ENCODE measurements at places on chromosomes 16 and 17.

DNA sequence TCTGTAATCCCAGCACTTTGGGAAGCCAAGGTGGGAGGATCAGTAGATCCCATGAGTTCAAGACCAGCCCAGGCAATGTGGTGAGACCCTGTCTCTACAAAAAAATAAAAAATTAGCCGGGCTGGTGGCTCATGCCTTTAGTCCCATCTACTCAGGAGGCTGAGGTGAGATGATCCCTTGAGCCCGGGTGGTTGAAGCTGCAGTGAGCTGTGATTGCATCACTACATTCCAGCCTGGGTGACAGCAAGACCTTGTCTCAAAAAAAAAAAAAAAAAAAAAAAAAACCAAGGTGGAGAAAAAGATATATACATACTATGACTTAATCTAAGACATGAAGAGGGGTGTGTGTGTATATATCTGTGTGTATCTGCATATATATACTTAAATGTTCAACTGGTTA, 26.7 kb downstream of the BBS2 start:
- no peak for DNase-seq

DNA sequence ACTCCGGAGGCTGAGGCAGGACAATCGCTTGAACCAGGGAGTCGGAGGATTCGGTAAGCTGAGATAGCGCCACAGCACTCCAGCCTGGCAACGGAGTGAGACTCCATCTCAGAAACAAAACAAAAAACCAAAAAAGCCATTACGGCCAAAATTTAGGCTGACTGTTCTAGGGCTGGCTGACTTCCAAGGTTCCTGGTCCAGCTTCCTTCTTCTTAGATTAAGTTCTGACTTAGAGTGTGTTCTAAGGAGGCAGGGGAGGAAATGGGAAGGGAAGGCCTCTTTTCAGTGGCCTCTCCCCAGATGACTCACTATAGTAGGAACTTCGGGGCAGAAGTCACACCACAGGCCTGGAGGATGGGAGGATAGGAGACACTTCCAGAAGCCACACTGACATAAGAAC, 27.7 kb upstream of the CLEC18B start:
- DNase-seq: no peak

DNA sequence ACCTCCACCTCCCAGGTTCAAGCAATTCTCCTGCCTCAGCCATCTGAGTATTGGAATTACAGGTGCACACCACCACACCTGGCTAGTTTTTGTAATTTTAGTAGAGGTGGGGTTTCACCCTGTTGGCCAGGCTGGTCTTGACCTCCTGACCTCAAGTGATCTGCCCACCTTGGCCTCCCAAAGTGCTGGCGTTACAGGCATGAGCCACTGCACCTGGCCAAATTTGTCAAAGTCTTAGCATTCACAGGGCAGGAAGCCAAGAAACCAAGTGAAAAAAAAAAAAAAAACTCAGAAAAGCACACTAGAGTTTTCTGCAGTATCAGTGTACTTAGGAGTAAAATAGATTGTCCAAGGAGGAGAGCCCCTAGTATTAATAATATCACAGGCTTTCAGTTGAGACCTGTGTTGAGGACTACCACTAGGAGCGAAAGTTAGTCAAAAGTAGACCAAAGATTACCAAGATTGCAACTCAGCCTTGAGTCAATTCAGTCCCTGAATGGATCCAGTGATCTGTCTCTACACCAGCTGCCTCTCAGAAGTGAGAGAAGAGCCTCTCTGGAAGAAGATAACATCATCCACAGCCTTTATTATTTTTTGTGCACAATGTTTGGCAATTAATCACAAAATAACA, 159.7 kb downstream of the CEP112 start:
- no peak for DNase-seq

- no peak for DNase-seq
Measured at GRCh38 chr17:29789196-29790170, 140.5 kb downstream of the SSH2 start.

DNA sequence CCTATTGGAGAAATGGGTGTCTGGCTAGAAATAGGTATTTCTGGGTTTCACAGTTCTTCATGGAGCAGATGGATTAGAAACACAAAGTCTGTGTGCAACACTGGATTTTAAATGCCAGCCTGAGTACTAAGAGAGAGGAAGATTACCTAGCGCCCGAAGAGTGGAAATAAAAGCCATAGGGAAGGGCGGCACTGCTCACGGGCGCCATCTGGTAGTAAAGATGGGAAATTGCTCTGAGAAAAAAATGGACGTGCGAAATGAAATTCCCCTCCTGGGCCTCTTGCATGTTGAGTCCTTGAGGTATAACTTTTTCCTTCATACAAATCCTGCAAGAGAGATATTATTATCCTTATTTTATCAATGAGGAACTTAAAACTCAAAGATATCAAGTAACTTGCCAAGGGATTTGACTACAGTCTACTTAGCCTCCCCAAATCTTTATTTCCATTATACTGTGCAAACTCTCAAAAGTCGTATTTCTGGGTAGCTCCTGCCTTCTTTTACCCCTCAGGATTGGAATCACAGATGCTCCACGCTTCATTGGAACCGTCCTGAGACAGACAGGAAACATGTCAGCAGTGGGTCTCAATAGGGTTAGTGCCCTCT, 72.8 kb downstream of the MMD start:
- peak; percentile 58 for DNase-seq

- DNase-seq: no peak
Measured at GRCh38 chr17:17710728-17711541, 29.7 kb downstream of the RAI1 start.

- no peak for DNase-seq
Measured at GRCh38 chr17:9138161-9138717, 116.9 kb downstream of the NTN1 start.

GRCh38 chr16:5557966-5558365, 460.4 kb upstream of the EEF2KMT start:
- DNase-seq: no peak

DNA sequence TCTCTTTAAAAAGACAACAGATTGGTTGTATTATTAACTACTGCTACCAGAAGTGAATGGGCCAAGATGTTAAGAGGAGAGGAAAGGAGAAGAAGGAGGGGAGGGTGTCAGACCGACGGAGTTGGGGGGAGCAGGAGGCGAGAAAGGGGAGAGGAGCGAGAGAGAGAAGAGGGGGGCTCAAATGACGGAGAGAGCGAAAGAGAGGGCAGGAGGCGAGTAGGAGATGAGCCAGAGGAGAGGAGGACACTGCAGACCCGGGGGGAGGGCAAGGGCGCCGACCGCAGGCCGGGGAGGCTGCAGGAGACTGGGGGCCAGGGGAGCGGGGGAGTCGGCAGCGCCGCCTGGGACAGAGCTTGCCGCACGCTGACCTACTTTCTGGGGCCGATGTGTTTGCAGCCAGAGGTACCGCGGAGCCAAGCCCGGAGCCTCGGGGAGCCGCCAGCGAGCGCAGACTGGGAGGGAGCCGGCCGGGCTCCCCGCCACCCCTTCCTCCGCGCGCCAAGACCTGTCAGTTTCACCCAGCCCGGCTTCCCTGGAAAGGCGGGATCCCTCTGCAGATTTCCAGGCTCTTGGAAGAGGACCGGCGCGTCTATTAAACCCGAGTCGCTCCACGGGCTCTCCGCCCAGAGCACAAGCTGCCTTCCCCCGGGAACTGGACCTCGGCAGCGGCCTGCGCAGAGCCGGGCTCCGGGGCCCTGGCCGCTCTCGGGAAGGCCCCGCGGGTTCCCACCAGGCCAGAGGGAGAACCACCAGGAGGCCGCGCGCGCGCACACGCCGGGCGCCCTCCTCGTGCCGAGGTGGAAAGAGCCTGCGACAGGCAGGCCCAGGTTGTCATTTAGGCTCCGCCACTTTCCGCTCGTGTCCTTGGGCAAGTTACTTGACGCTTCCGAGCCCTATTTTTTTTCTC, 74.6 kb downstream of the CMC2 start:
- peak; percentile 25 for DNase-seq

- DNase-seq: no peak
Measured at GRCh38 chr16:71258372-71258771, 27.9 kb upstream of the HYDIN start.

DNA sequence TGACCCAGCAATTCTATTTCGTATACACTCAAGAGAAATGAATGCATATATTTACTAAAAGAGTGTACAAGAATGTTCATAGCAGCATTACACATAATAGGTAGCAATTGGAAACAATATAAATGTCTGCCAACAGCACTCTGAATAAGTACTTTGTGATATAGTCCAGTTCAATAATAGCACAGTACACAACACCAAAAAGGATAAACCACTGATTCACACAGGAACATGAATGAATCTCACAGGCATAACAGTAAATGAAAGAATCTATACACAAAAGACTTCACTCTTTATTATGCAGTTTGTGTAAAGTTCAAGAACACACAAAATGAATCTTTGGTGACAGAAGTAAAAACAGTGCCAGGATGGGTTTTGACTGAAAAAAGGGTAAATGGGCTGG, 86.3 kb downstream of the NLK start:
- no peak for DNase-seq

DNA sequence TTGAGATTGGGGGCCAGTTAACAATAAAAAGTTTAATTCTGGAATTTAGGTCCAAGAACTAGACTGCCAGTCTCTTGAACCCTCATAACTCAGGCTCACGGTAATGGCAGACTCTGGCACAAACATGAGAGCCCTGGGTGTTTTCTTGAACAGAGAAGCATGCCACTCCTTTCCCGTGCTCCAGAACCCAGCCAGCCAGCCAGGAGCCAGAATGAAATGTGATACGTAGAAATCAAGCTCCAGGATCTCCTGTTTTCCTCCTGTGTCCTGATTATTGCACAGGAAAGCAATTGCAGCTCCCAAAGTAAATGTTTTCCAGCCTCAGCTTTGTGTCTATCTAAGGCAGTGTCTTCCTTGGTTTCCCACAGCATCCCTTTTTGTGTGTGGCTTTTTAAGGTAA, 46.2 kb upstream of the NOL11 start:
- no peak for DNase-seq

DNA sequence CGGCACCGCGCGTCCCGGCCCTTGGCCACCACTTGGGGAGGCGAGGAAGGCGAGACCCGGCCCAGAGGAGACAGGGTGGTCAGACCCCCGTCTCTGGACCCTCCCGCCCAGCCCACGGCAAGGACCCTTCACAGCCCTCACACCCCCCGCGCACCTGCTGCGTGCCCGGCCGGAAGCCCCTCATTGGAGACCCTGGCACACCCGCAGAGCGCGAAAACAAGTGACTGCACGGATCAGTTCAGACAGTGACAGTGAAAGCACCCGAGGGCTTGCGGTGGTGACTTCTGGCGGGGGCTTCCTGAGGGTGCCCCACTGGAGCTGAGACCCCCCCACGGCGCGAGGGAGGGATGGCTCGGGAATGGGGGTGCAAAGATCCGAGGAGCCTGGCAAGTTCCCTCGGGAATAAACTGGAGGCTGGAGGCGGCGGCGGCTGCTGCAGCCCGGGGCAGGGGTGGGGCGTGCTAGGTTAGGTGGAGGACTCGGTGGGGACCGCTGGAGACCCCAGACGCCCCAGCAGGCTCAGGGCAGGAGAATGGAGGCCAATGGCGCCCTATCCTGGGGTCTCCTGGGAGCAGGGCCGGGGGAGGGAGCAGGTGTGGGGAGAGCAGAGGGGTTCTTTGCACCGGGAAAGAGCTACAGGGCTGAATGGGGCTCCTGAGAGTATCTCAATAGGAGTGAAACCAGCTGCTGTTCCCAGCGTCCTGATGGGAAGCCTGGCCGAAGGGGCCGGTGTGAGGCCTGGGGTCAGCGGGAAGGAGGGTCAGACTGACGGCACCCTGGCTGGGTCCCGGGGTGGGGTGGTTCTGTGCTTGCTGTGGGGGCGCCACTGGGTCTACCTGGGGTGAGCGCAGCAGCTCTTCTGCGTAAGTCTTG, 824 bp upstream of the FBXL16 start:
- no peak for DNase-seq

DNA sequence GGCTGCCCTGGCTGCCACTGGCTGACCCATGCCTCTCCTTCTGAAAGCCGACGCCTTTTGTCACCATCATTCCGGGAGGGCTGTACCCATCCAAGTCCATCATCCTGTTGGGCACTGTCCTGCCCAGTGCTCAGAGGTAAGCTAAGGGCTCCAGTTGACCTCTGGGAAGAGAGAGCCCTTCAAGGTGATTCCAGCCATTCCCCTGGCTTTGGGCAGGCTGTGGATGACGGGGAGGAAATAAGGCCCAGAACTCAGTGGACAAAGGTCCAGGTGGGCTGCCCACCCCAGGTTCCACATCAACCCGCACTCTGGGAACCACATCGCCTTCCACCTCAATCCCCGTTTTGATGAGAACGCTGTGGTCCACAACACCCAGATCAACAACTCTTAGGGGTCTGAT, 45.8 kb downstream of the NOS2 start:
- DNase-seq: no peak

DNA sequence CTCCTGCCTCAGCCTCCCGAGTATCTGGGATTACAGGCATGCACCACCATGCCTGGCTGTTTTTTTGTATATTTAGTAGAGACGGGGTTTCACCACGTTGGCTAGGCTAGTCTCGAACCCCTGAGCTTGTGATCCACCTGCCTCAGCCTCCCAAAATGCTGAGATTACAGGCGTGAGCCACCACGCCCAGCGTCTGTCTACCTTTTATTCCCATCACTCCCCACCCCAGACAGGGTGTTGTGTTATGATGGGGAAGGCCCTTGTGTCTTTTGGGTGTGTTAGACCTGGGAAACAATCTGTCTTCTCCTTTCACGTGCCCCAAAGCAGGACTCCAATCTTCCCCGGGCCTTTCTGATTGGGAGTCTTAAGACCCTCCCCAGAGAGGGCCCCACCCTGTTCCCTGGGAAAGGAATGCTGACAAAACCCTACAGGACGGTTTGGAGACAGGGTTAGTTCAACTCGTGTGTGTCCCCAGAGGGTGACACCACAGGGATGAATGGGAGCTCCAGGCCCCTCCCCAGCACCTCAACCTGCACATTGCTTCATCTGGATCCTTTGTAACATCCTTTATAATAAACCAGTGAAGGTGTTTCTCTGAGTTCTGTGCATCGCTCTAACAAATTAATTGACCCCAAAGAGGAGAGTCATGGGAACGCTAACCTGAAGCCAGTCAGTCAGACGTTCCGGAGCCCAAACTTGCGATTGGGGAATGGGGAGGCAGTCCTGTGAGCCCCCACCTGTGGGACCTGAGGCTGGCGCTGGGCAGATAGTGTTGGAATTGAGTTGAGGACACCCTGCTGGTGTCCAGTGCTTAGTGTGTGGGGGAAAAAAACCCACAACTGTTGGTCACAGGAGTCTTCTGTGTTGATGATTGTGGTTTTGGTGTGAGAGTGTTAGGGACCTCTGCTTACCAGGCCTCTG, 3.2 kb upstream of the ELOB start:
- peak; percentile 1 for DNase-seq

DNA sequence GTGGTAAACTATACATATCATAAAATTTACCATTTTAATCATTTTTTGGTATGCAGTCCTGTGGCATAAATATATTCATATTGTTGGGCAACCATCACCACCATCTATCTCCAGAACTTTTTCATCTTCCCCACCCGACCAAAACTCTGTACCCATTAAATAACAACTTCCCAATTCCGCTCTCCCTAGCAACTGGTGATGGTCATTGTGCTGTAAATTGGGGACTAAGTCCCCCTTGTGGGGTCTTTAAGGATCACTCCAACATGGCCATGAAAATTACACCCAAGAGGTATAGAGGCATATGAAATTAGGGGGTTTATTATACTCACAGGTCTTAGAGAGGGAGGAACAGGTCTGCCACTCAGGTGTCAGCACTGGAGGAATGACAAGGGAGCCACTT, 57.4 kb upstream of the NKD1 start:
- DNase-seq: no peak

All from activated CD4-positive, alpha-beta memory T cell treated with anti-CD3 and anti-CD28 coated beads for 36 hours (primary cell).